ENCODE measurements at places on chromosomes 5 and 9.
A peak's percentile ranks its signal among the peaks of the same experiment; 100 is the strongest.

DNA sequence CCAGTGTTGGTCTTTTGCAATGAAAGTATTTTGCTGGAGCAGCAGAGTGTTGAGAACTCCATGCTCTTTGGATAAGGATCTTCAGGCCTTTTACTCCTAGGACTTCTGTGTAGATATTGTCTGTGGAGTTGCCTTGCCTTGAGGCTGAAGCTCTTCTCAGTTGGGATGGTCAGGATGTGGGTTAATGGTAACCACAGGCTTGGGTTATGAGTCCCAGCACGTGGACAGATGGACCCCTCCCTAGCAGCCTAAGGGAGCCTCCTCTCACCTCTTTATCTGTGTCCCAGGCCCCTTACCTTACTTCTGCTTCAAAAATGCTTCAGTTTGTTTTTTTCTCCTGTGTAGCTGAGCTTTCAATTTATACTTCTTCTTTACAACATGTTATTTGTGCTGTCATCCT, 109.9 kb downstream of the MEGF10 start:
- DNase-seq = peak; percentile 37

DNA sequence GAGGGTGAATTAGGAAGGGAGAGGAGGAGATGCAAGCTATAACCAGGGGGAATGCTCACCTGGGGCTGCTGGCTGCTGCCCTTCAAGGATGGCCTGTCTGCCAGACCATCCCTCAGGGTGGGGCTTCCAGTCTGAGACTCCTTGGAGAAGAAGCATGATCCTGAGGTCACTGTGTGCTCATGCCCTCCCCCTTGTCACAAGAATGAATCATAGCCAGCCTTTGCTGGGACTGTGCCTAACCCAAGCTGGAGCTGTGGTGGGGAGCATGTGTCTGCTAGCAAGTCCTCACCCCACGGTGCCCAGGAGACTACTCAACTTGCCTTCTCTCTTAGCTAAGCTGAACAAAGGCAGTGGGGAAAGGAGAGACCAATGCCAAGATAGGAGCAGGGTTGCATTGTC, 463.6 kb downstream of the SPOCK1 start:
- peak; percentile 31 for DNase-seq

GRCh38 chr9:110133608-110134210, 74.2 kb downstream of the C9orf152 start:
- peak; percentile 62 for DNase-seq

GRCh38 chr9:114302727-114303126, 20.2 kb upstream of the ORM1 start:
- no peak for DNase-seq

DNA sequence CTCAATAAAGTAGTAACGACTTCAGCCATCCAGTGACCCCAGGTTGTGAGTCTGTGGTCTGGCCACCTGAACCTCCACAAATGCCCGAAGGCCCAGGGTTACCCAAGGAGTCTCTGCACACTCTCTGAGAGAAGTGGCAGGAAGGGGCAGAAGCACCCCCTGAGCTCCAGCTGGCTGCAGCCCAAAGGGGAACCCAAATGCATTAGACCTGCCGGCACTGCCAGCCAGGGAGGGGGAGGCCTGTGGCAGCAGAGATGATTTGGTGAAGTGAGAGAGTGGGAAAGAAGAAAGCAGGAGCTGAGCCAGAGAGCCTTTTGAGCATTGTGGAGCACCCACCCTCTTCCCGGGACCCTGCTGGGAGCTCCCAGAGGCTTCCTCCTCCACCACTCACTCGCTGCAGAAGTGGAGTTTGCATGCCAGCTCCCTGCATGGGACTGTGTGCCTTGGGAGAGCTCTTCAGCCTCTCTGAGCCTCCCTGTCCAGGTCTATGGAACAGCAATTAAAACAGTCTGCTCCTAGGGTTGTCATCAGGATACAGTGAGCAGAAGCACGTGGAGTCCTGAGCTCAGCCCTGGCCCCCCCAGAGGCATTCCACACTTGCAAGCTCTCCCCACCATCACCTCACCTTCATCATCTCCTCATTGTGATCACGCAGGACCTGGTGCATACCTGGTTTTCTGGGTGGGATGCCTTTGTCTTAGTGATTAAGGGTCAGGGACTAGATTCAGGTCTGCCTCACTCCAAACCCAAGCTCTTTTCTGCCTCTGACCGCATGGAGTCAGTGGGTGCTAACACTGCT, 13.8 kb upstream of the ANGPTL2 start:
- DNase-seq = no peak
